ENCODE measurements at places on chromosomes 2 and 18. TPM values are rescaled to one million over a fixed set of nuclear protein-coding genes. Genes with fewer than 3 reads are reported as not detected.

Gene TMEM198
- total RNA-seq, result 0.18 TPM

Gene FRZB
- 0.28 TPM for total RNA-seq

Gene HRH4
- not detected for total RNA-seq

Gene SAG
- total RNA-seq, result not detected

Gene EGR4
- not detected for total RNA-seq

Gene KCNG2
- total RNA-seq, result not detected

Gene DAW1
- 1.4 TPM for total RNA-seq

Gene SLC8A1
- 57.0 TPM for total RNA-seq

Gene DOK6
- total RNA-seq, result 2.7 TPM

Gene AOX1
- total RNA-seq, result 57.2 TPM

Gene FLACC1
- total RNA-seq, result 0.56 TPM

Gene EPHA4
- 111 TPM for total RNA-seq

Gene PHLPP1
- total RNA-seq, result 3.6 TPM

Gene FAM161A
- total RNA-seq, result 1.1 TPM

Gene COPS8
- total RNA-seq, result 61.4 TPM

Gene CRYGD
- not detected for total RNA-seq

Gene LIMS3
- 12.7 TPM for total RNA-seq

Gene LIMS2
- 1.1 TPM for total RNA-seq

Gene CFLAR
- total RNA-seq, result 48.3 TPM

Gene ZNG1B
- 7.0 TPM for total RNA-seq

Gene KLHL14
- not detected for total RNA-seq

Gene RAX
- total RNA-seq, result not detected

Gene RAB6D
- total RNA-seq, result not detected

Gene DLX1
- total RNA-seq, result 0.36 TPM

Gene FBLN7
- total RNA-seq, result under 0.01 TPM

Gene GCKR
- under 0.01 TPM for total RNA-seq

Gene C1GALT1C1L
- total RNA-seq, result 0.28 TPM

Gene EMX1
- total RNA-seq, result not detected
